NCI-H187 (cell line): ENCODE measurements at places on chromosomes 11 and 22.

DNA sequence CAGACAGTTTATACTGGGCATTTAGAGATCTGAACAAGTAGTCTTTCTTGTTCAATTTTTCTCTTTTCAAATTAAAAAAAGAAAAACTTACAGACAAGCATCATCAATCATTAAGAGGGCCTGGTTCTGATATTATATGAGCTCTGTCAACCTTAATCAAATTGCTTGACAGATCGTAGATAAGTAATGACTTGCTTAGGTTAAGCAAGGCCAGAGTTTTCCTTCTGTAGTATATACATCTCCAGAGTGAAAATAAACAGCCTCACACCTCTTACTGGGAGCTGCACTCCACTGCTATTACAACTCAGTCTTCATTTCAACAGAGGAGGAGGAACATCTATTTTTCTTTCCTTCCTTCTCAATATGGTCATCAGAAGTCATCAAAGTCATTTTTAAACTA is 13.5 kb downstream of the CDON start:
- DNase-seq = no peak

GRCh38 chr11:20962581-20962980 is 293.2 kb downstream of the NELL1 start:
- DNase-seq = no peak

DNA sequence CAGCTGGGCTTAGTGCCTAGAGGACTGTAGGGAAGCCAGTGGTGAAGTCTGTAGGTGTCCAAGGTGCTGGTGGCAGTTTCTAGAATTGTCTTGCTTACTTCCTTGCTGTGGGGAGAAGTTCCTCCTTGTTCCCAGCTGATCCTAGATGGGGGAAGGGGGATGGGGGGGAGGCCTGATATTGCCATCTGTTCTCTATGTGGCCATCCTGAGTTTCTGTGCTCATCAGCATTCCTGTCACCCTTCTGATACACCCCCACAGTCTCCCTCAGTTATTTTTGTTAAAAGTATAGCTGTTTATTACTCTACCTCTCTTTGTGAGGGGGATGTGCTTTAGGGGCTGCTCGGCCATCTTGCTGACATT is 36.5 kb downstream of the MADD start:
- DNase-seq = no peak

- no peak for DNase-seq
Observed at GRCh38 chr11:75325713-75326438, 25.6 kb downstream of the ARRB1 start.

- no peak for DNase-seq
Observed at GRCh38 chr11:28026634-28027290, 81.2 kb downstream of the KIF18A start.

- no peak for DNase-seq
Observed at GRCh38 chr11:16363706-16364105, 7.4 kb upstream of the SOX6 start.

GRCh38 chr22:49934891-49935557 is 16.6 kb downstream of the CRELD2 start:
- DNase-seq = no peak

GRCh38 chr11:117381481-117382387 is 54.1 kb downstream of the CEP164 start:
- no peak for DNase-seq

GRCh38 chr22:38271927-38272372 is 860 bp downstream of the TMEM184B start:
- no peak for DNase-seq

DNA sequence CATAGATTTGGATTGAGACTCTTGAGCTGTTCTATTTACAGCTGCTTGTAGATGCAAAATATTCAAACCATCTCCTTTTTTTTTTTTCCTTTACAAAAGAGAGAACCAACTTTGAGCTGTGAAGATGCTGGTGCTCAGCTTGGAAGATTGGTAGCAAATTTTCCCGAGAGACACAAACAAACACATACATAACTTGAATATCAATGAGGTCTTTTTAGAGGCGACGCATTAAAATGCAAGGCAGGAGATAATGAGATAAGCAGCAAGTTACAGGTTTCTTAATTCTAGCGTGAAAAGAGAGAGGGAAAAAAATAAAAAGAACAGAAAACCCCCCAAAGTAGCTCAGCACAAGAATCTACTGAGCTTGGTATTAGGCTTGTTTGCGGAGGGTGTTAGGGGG is 247.0 kb upstream of the SORL1-AS1 start:
- no peak for DNase-seq

DNA sequence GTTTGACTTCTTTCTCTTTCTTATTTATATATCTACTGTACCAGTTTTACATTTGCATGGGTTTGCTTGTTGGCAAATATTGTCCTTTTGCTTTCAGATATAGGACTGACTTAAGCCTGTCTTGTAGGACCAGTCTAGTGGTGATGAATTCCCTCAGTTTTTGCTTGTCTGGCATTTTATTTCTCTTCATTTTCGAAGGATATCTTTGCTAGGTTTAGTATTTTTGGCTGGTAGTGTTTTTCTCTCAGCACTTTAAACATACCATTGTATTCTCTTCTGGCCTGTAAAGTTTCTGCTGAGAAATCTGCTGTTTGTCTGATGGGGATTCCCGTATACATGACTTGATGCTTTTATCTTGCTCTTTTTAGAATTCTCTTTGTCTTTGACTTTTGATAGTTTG is 14.2 kb upstream of the ZBED5 start:
- DNase-seq = no peak

- no peak for DNase-seq
Observed at GRCh38 chr11:32382339-32383049, 52.8 kb downstream of the WT1 start.

- no peak for DNase-seq
Observed at GRCh38 chr22:37273126-37273845, 9.0 kb upstream of the CYTH4 start.

GRCh38 chr11:9982127-9982795 is 311.8 kb downstream of the SBF2 start:
- DNase-seq = no peak
